Posterior vena cava (tissue), 2 donors: ENCODE measurements at places on chromosomes 1 and 21. TPM values are rescaled to one million over a fixed set of nuclear protein-coding genes. Genes with fewer than 3 reads are reported as not detected.

SLC6A9 gene
- total RNA-seq: 12.2 TPM

AMY1B gene
- not detected for total RNA-seq

RPTN gene
- total RNA-seq: not detected

GRCh38 chr1:88618331-88618730, 65.7 kb upstream of the PKN2 start:
- no peak for DNase-seq

- DNase-seq: no peak
Observed at GRCh38 chr21:45200581-45201296, 87.0 kb downstream of the POFUT2 start.

DNA sequence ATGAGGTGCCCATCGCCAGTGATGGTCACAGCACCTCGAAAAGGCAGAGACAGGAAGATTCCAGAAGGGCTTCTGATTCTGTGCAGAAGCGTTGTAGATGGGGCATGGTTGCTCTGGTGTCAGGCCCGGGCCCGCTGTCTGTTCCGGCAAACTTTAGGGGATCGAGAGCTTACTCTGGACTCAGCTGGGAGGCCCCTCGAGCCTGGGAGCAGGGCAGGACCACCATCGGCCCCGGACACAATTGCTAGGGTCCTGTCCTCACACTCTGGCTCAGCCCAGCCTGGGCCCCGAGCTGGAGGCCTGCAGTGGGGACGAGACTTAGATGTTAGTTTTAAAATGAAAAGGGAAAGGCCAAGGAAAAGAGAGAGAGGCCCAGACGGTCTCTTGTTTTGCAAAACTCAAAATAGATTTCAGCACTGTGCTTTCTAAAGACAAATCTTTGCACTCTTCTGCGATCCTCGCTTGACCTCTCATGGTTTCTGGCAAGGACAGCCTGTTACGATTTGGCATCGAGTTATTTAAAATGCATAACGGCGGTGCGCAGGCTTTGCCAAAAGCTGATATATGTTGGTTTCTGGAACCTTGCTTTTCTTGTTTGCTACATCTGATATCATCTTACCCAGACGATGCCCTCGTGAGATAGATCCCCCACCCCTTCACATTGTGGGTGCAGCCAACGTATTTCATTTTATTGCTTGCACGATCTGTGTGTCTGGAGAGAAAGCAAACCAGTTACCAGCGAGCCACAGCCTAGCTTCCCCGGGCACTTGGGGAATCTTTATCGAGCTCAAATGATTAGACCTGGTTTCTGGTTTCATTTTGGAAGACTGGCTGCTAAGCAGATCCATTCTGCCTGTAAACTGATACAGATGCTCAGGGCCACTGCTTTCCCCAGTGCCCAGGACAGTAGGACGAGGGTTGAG, 58.0 kb downstream of the PRDM16 start:
- no peak for DNase-seq

GRCh38 chr1:164569866-164570265, 10.9 kb downstream of the PBX1 start:
- DNase-seq: no peak

DNA sequence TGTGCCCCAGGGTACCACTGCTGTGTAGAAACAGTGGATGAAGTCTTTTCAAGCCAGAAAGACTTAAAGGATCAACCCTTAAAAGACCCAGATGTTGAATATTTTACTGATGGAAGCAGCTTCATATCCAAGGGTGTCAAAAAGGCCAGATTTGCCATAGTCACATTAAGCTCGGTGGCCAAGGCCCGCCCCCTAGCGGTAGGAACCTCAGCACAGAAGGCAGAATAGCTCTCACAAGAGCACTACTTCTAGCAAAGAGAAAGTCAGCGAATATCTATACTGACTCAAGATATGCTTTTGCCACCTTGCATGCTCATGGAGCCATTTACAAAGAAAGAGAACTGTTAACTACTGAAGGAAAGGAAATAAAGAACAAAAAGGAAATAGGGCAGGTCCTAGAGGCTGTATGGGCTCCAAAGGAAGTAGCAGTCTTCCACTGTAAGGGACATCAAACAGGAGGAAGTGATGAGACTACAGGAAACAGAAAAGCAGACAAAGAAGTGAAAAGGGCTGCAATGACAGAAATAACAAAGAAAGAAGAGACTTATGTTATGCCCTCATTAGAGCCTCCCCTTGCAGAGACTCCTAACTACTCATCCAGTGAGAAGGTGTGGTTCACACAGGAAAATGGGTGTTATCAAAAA, 90.5 kb downstream of the LIPI start:
- DNase-seq: no peak

DNA sequence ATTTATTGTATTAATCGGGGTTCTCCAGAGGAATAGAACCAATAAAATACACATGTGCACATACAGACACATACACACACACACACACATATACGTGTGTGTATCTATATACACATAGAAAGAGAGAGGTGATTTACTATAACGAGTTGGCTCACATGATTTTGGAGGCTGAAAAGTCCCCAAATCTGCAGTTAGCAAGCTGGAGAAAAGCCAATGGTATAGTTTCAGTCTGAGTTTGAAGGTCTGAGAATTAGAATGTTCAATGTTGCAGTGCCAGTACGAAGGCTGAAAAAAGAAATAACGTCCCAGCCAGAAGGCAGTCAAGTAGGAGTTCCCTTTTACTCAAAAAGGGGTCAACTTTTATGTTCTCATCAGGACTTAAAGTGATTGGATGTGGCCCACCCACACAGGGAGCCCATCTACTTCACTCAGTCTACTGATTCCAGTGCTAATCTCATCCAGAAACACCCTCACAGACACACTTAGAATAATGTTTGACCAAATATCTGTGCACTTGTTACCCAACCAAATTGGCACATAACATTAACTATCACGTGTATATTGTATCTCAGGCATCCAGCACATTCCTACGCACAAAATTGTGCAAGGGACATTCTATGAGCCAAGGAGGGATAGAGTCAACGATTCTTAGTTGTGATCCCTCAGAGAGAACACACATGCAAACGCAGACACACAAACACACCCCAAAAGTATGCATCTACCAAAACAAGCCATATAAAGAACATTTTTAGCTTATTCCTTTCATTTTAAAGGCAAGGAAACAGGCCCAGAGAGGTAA, 195.5 kb upstream of the DUSP10 start:
- no peak for DNase-seq

GRCh38 chr1:179121159-179121938, 39.5 kb downstream of the TOR3A start:
- DNase-seq: no peak

GRCh38 chr1:59146651-59147358, 150.1 kb upstream of the FGGY start:
- peak; percentile 89 for DNase-seq

- DNase-seq: no peak
Observed at GRCh38 chr1:97680470-97680869, 240.4 kb downstream of the DPYD start.

GRCh38 chr1:2495026-2495425, 18.9 kb downstream of the PLCH2 start:
- DNase-seq: no peak

DNA sequence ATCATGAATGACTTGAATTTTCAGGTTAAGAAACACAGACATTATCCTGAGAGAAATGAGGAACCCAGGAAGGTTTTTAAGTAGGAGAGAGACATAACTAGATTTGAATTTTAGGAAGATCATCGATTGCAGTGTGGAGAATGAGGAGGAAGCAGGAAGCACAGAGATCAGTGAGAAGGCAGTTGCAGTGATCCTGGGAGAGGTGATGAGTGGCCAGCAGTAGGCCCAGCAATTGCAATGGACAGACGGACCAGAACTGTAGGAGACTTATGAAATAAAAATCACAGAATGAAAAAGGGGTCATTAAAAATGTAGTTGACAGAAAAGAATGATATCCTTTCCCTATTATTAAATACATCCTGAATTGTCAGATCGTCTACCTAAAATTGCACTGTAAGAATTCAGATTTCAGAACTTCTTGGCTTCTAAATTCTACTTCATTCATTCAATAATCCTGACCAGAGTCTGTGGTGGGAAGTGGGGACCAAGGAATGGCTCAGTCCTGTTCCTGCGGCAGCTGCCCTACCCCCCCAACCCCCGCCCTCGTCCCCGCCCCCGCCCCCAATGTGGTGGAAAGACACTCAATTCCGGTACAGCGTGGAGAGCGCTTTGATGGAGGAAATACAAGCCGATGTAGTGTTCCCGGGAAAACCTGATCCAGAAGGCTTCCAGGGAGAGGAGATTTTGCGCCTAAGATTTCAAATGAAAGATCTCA, 35.1 kb downstream of the SLC2A1 start:
- no peak for DNase-seq
